ENCODE measurements at places on chromosomes 7 and 10.

DNA sequence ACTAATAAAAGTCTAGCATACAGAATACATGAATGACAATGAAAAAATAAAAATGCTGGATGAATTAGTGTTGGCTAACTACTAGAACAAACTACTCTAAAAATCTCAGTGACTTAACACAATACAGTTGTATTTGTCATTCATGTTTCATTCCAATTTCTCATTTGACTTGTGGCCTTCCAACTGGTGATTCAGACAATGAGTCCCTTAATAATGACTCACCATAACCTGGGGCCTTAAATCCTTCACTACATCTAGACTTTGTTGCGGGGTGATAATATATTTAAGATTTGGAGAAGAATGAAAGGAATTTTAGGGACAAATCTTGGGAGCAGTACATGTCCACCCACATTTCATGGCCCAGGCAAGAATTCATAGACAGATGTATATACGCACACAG lies 90.5 kb upstream of the POM121L12 start:
- DNase-seq = no peak

DNA sequence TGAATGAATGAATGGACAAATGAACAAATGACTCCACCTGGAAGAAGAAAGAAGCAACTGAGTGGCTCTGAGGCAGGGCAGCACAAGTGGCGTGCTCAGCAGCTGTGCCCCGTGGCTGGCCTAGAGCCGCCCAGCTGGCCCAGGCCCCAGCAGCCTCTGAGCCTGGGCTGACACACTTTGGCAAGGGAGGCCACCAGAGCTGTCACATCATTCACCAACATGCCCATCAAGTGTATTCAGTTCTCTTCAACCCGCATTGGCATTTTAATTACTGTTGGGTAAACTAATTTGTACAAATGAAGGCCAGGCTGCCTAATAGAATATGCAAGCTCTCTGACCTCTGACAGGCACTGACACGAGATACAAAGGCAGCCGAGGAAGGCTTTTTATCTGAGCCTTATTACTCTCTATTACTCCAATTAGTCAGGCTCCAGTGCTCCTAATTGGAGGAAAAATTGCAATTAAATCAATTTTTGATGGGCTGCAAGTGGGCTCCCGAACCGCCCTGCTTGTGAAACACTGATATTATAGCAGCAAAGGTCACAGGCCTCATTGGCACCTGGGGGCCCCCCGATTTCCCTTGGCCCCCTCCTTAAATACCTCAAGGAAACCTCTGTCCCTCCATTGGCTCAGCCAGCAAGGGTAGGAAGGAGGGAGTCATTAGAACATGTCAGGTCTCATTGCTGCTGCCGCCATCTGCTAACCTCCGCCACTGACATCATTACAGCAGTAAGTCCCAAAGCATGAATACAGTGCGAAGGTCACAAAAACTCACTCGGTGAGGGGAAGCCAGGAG lies 41.9 kb downstream of the DPCD start:
- peak; percentile 75 for DNase-seq

GRCh38 chr10:46240684-46241565 lies 45.9 kb upstream of the ANTXRL start:
- DNase-seq = no peak

- no peak for DNase-seq
Measured at GRCh38 chr7:105622106-105622731, 40.9 kb upstream of the EFCAB10 start.

DNA sequence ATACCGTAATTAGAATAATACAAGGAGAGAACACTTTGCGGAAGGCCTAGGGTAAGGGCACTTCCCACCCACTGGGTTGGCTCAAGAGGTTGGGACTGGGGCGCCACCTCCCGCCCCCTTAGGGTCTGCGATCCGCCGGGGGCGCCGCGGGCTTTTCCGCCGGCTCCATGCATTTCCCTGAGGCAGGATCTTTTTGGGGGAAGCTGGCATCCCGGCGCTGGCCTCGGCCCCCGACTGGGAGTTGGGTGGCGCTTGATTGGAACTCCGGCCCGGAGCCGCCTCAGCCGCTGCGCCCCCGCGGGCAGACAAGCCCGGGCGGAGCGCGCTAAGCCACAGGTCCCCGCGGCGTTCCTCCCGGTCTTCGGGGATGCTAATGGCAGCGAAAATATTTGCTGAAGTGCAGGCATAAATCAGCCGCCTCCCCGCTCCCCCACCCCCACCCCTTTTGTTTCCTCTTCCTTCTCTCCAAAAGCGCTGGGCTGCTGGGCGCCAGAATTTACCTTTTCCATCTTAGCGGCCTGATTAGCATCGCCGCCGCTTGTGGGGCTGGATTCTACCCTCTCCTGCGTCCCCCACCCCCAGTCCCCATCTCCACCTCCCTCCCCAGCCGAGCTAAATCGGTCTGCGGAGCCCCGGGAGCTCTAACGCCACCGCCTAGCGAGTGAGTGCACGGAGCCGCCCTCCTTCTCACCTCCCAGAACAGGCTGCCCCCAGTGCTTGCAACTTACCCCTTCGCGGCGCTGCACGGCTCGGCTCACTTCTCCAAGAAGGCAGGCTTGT lies 5.1 kb downstream of the UNC5B start:
- DNase-seq = peak; percentile 30

- DNase-seq = no peak
Measured at GRCh38 chr10:61283066-61283465, 170.1 kb downstream of the TMEM26 start.

GRCh38 chr7:16590424-16590823 lies 55.1 kb downstream of the ANKMY2 start:
- no peak for DNase-seq

DNA sequence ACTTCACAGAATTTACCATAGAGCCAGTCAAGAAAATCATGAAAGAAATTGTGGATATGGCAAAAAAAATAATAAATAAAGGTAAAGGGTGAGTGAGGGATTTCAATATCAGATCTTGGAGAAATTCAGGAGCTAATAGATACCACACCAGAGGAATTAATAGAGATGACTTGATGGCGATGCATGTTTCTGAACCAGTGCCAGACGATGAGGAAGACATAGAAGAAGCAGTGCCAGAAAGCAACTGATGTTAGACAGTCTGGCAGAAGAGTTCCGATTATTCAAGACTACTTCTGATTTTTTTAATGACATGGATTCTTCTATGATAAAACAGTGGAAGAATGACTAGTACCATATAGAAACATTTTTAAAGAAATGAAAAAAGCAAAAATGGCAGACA lies 314.7 kb downstream of the BICC1 start:
- DNase-seq = no peak

Data from NCI-H1105 (cell line).